ENCODE measurements at places on chromosomes 1 and 21.

GRCh38 chr1:41232305-41232704 is 9.8 kb downstream of the SCMH1 start:
- H3K27me3 ChIP-seq: no peaks in the 10 kb centered on the region
- H3K4me1 ChIP-seq: peaks cover 22% of the 10 kb centered on the region
- no peaks in the 10 kb centered on the region for H3K36me3 ChIP-seq
- H3K27ac ChIP-seq: no peak overlapping the region
- no peak for DNase-seq
- no peak overlapping the region for H3K4me3 ChIP-seq

DNA sequence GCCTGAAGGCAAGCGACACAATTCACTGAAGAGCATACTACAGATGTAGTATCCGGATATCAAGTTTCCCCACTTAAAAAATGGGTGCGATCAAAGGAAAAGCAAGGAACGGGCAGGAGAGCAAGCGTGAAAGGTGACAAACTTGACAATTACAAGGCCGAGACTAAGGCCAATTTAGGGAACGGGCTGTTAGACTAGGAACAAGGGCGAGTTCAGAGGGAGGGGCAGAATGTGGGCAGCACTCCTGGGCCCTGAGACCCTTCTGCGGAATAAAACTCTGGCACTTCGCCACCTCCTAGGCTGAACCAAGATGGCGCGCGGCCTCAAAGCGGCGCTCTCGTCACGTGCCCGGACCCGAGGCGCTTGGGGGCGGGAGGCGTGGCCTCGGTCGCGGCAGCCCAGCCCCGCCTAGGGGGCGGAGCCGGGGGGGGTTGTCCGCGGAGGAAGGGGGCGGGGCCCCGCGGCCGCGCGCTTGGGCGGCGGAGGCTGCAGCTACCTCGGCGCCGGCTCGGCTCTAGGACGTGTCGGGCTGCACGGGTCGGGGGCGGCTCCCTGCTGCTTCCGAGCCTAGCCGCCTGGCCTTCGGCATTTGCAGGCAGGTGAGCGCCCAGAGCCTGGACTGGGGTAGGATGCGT is at the start of gene PPFIA4:
PPFIA4 (plus strand) TSS at position 461 of the 635 bp plus-strand sequence. CDS start 12,518 bp downstream, outside the sequence.
- no peaks in the 10 kb centered on the region for H3K36me3 ChIP-seq
- peaks cover 7% of the 10 kb centered on the region for H3K4me1 ChIP-seq
- peak within 1 kb of the TSS; percentile 41 for H3K27ac ChIP-seq
- no peaks in the 10 kb centered on the region for H3K27me3 ChIP-seq

DNA sequence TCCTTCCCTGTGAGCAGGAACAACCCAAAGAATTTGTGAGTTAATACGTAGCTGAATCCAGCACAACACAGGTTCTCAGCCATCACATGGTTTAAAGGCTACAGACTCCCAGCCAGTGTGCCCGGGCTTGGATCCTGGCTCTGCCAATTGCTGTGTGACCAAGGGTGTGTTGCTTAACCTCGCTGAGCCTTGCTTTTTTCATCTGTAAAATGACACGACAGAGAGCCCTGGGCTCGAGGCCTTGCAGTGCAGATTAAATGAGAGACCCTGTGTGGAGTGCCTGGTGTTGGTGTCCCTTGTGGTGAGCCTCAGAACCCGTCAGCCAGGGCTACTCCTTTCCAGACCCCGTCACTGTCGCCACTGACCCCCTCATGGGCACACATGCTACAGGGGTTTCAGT is 39.4 kb downstream of the CHAF1B start:
- H3K27me3 ChIP-seq: no peaks in the 10 kb centered on the region
- no peak overlapping the region for H3K27ac ChIP-seq
- no peaks in the 10 kb centered on the region for H3K36me3 ChIP-seq
- no peaks in the 10 kb centered on the region for H3K4me1 ChIP-seq
- H3K4me3 ChIP-seq: no peak overlapping the region

DNA sequence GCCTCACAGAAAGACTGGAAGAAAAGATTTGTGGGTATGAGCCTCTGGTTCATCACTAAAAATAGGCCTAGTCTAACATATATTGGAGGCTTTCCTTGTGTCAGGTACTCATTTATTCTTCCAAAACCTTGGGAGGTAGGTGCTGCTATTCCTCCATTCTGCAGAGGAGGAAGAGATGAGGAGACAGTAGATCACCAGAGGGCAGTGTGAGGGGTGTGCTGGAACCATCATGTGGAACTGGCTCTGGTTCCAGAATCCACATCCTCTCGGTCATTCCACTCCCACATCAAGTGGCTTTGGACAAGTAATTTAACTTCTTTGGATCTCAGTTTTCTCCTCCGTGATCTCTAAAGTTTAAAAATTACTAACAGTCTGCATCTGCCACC is 7.4 kb upstream of the INKA2 start:
- no peak for DNase-seq
- no peak overlapping the region for H3K4me3 ChIP-seq
- H3K4me1 ChIP-seq: no peaks in the 10 kb centered on the region
- H3K27ac ChIP-seq: no peak overlapping the region
- H3K27me3 ChIP-seq: no peaks in the 10 kb centered on the region
- H3K36me3 ChIP-seq: no peaks in the 10 kb centered on the region

GRCh38 chr1:167454894-167455785 is 63.2 kb downstream of the CD247 start:
- H3K4me3 ChIP-seq: peak overlapping the region; percentile 49
- peak overlapping the region; percentile 88 for H3K27ac ChIP-seq
- DNase-seq: peak; percentile 77
- H3K36me3 ChIP-seq: no peaks in the 10 kb centered on the region
- H3K4me1 ChIP-seq: no peaks in the 10 kb centered on the region

DNA sequence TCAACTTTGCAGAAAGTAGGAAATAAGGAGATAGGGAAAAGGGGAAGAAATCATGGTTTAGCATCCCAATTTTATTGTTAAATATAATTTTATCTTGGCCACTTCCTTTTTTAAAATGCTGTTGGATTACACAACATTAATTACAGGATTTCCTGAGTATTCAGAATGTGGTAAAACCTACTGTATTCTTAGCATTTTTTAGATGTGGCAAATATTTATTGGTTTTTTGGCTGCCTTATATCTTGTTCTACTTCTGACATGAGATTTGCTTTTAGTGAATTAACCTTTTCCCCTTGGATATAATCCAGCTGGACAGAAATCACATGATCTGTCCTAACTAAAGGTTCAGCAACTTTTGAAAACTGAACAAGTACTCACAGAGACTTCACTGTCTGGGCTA is 104.9 kb downstream of the PTGS2 start:
- no peaks in the 10 kb centered on the region for H3K27me3 ChIP-seq
- no peaks in the 10 kb centered on the region for H3K4me1 ChIP-seq
- no peak overlapping the region for H3K4me3 ChIP-seq
- no peak for DNase-seq
- H3K36me3 ChIP-seq: no peaks in the 10 kb centered on the region
- no peak overlapping the region for H3K27ac ChIP-seq

DNA sequence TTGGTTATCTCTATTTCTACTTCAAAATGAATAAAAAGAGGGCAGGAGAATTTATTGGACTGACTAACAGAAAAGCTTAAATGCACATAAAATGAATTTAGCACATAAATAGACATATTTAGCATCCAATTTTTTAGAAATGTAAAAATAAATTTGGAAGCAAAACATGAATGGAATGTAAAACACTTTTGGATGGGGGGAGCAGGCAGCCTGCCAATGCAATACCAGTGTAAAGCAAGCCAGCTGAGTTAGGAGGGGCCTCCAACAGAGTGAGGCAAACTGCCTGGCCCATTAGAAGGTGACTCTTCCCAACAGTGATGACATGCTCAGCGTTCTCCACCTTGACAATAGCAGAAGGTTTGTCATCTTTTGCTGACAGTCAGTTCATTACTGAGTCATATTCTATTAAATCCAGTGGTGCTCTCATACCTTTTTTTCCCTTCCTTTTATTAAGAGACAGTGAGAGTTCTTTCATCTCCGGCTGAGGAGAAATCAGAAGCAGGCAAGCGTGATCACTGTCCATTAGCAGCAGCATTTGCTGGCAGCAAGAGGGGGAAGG is 19.5 kb upstream of the EXO1 start:
- no peak overlapping the region for H3K4me3 ChIP-seq
- no peaks in the 10 kb centered on the region for H3K36me3 ChIP-seq
- DNase-seq: no peak
- H3K27me3 ChIP-seq: no peaks in the 10 kb centered on the region
- H3K27ac ChIP-seq: no peak overlapping the region
- H3K4me1 ChIP-seq: no peaks in the 10 kb centered on the region

GRCh38 chr1:235160383-235160956 is 580 bp downstream of the RBM34 start:
- no peaks in the 10 kb centered on the region for H3K27me3 ChIP-seq
- no peaks in the 10 kb centered on the region for H3K4me1 ChIP-seq
- no peak for DNase-seq
- no peaks in the 10 kb centered on the region for H3K36me3 ChIP-seq
- peak overlapping the region; percentile 84 for H3K27ac ChIP-seq
- peak overlapping the region; percentile 83 for H3K4me3 ChIP-seq

DNA sequence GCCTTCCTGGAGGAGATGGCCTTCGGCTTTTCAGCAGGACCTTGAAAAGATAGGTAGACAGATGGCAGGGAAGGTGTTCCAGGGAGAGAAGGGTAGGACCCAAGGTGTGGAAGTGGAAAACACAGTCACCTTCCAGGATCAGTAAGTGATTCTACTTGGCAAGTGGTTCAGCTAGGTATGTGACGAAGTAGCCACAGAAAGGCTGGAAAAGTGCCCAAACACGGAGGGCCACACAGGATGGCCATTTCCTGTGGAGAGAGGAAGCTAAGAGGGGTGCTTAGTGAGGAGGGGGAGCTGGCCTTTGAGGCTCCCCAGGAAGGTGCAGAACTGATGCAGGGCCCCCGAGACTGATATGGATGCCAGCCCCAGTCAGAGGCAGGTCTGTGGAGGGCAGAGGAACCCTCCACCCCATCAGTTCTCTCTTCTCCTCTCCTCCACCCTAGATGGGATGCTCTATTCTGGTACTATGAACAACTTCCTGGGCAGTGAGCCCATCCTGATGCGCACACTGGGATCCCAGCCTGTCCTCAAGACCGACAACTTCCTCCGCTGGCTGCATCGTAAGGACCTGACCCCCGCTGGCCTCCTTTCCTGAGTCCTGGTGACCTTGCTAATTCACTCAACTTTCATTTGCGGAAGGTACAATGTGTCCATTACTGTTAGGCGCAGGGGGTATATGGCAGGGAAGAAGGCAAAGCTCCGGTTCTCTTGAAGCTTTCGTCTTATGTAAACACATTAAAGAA is 6.8 kb downstream of the SEMA4A start:
- H3K36me3 ChIP-seq: no peaks in the 10 kb centered on the region
- H3K27ac ChIP-seq: no peak overlapping the region
- H3K27me3 ChIP-seq: no peaks in the 10 kb centered on the region
- H3K4me3 ChIP-seq: no peak overlapping the region
- DNase-seq: no peak

DNA sequence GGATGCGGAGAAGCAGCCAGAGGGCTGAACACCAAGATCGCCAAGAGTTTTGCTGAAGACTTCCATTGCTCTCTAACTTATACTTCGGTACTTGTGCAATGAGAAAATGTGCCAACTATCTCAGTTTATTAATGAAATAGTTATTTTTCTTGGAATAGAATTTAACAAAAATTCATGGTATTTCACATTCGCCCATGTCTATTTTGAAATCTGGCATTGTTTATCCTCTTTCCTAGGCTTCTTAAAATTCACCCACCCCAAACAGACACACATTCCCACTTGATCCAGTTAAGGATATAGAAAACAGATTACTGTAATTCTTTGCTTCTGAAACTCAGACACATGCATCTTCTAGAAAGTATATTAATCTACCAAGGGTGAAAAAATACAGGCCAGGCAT is 56.3 kb upstream of the ADAMTS5 start:
- no peak overlapping the region for H3K4me3 ChIP-seq
- no peak overlapping the region for H3K27ac ChIP-seq

- no peaks in the 10 kb centered on the region for H3K36me3 ChIP-seq
- H3K27me3 ChIP-seq: no peaks in the 10 kb centered on the region
- no peak overlapping the region for H3K27ac ChIP-seq
- H3K4me3 ChIP-seq: no peak overlapping the region
- DNase-seq: no peak
- H3K4me1 ChIP-seq: no peaks in the 10 kb centered on the region
Measured at GRCh38 chr1:56065729-56066128, 513.6 kb downstream of the PLPP3 start.

- no peaks in the 10 kb centered on the region for H3K27me3 ChIP-seq
- DNase-seq: no peak
- no peaks in the 10 kb centered on the region for H3K36me3 ChIP-seq
- peaks cover 10% of the 10 kb centered on the region for H3K4me1 ChIP-seq
- H3K4me3 ChIP-seq: no peak overlapping the region
Measured at GRCh38 chr21:35568643-35569042, 491.7 kb downstream of the SETD4 start.

DNA sequence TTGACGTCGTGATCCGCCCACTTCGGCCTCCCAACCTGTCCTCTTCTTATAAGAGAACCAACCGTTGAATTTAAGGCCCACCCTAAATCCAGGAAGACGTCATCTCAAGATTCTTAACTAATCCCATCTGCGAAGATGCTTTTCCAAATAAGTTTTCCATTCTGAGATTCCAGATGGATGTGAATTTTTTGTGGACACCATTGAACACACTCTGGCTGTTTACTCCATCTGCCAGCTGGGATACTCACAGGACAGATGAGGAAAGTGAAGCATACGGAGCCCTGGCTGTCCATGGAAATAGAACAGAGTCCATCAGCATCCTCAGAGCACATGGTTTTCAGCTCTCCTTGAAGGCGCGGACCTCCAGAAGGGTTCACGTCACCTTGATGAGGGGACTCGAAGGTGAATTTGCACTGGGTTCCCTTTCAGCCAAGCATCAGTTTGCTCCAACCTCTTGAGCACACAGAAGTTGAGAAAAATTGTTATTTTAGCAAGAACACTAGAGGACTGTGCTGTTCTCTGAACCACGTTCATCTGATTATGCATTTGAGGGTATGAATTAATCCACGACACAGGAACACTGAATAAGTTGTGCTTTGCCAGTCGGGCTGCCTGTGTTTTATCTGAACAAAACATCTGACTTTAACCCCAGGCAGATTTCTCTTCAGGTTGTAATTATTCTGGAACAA is 68.6 kb downstream of the KAZN start:
- H3K27ac ChIP-seq: no peak overlapping the region
- H3K36me3 ChIP-seq: no peaks in the 10 kb centered on the region
- DNase-seq: no peak
- no peak overlapping the region for H3K4me3 ChIP-seq

DNA sequence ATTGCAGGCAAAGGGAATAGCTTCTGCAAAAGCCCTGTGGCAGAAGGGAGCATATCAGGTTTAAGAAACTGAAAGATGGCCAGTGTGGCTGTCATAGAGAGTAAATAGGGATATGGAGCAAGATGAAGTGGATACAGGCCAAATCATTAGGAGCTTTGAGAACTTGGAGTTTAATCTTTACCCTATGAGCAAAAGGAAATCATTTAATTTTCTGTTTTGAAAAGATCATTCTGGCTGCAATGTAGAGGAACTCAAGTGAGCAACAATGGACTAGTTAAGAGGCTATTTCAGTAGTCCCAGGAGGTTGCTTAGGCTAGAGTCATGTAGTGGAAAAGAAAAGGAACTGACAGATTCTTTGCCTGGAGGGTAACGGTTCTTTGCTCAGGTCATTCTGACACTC is 47.2 kb downstream of the RAP1A start:
- DNase-seq: no peak
- no peaks in the 10 kb centered on the region for H3K36me3 ChIP-seq
- no peak overlapping the region for H3K27ac ChIP-seq
- no peak overlapping the region for H3K4me3 ChIP-seq
